NCI-H510A treated with DMSO at 0.1 percent for 48 hours (cell line): ENCODE measurements at places on chromosomes 2 and 18.
A peak's percentile ranks its signal among the peaks of the same experiment; 100 is the strongest.

- no peak for DNase-seq
Observed at GRCh38 chr2:27263287-27264252, 723 bp upstream of the SLC30A3 start.

DNA sequence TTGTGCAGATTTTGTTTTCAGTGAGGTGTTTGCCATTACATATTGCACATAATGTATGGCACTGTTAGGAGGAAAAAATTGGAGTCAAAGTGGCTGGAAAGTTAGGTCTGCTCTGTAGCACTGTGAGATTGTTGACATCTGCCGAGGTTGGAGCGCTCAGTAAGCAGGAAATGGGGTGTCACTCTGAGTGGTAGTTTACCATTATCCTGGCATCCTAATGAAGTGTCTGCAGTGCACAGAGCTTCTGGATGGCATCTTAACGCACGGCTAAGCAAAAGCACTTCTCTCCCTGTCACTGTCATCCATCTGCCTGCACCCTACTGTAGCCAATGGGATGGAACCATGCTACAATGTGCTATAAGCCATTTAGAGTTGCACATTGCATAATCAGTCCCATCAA is 561.9 kb downstream of the ARHGAP15 start:
- DNase-seq, result peak; percentile 44

DNA sequence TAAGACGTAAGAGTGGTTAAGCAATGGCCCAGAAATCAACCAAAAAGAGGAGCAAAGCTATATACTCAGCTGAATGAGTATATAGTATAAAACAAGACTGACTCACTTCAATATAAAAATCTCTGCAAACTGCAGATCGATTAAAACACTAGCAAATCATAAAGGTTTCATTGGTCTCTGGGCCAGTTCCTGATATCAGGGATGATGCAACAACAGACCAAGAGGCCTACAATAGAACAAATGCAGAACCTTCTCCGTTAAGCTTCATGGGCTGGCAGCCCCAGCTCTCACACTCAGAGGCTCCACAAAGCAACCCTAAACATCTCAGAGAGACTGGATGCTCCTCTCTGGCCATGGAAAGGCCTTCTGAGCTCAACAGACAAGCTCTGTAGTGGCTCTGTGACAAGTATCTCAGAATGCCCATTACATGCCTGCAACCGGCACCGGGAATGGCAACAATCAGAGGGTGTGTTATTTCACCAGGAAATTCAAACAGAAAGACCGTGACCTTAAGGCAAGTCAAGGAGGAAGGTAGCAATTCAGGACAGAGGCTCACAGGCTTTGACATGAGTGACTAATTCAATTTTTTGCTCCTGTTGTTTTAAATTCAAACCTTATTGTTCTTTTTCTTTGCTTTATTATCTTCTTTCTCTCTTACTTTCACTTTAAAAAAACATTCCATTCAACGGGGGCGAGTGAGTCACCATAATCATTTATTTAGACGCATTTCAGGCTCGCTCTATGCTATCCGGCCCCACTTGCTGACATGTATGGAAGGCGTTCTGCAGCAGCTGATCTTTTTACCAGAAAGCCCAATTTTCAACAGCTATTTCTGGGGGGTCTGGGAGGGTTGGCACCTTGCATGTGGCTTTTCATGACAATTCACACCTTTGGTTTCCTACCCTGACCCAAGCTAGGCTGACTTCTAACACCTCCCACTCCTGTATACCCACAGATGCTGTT is 15.1 kb downstream of the CYRIA start:
- DNase-seq, result no peak

DNA sequence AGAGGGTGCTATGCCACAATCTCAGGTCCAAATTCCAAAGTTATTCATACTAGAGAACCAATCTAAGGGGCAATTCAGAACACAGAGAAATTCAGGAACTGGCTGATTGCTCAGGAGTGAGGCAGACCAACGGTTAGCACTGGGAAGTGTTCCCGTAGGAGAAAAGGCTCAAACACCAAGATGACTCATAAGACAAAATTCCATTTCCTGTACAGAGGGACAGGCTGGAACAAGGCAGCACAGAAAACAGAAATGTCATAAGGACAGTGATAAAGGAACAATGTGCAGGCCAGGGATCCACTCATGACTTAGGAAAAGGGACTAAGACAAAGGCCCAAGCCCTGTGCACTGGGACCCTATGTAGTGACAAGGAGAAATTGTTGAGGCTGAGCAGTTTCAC is 54.2 kb downstream of the PDE1A start:
- no peak for DNase-seq

- no peak for DNase-seq
Observed at GRCh38 chr2:186913870-186914269, 64.9 kb upstream of the ZSWIM2 start.

GRCh38 chr18:34345738-34346137 is 121.0 kb upstream of the NOL4 start:
- no peak for DNase-seq

GRCh38 chr2:236867441-236868260 is 218.0 kb upstream of the COPS8 start:
- DNase-seq, result no peak

DNA sequence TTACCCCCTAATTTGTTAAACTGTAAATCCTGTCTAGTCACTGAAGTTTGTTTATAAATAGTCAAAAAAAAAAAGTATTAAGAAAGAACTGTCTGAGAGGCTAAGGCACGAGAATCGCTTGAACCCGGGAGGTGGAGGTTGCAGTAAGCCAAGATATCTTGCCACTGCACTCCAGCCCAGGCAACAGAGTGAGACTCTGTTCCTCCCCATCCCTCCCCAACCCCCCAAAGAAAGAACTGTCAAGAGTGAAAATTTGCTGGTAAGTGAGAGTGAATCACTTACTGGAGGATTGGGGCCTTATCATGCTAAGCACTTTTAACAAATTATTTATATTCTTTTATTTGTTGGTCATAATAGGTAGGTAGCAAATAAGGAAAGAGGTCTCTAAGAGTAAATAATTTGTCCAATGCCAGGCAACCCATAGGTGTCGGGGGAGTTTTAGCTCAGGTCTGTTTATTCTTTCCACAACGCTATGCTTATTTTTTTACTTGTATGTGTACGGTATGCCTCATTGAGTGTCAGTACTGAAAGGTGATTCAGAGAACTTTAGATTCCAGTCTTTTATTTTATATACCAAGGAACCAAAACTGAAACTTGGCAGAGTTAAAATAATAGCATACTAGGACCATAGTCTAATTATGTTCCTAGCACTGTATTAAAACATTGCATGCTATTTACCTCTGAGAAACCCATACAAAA is 2.5 kb downstream of the TAF4B start:
- DNase-seq, result no peak

DNA sequence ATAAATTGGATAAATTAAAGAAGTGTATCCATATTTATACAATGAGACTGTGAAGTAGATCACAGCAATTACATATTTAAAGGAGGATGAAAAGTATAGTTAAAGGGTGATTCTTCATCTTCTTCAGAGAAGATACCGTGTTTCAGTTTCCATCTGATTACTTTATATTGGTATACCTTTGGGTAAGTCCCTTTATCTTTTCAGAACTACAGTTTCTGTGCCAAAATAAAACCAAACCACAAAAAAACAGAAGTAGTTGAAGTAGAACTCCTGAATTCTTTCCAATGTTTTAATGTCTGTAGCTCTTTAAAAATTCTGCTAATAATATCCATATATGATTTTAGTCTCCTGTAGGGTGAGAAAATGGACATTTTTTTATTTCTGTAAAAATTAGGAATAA is 231.2 kb upstream of the LINC00305 start:
- DNase-seq, result no peak

- no peak for DNase-seq
Observed at GRCh38 chr2:101474731-101475384, at the start of gene RFX8. Gene RFX8, minus strand, starts transcription at chr2:101475112. Its CDS starts 8,264 bp downstream, at chr2:101466848.

GRCh38 chr2:40716879-40717278 is 265.0 kb upstream of the SLC8A1 start:
- DNase-seq, result no peak

DNA sequence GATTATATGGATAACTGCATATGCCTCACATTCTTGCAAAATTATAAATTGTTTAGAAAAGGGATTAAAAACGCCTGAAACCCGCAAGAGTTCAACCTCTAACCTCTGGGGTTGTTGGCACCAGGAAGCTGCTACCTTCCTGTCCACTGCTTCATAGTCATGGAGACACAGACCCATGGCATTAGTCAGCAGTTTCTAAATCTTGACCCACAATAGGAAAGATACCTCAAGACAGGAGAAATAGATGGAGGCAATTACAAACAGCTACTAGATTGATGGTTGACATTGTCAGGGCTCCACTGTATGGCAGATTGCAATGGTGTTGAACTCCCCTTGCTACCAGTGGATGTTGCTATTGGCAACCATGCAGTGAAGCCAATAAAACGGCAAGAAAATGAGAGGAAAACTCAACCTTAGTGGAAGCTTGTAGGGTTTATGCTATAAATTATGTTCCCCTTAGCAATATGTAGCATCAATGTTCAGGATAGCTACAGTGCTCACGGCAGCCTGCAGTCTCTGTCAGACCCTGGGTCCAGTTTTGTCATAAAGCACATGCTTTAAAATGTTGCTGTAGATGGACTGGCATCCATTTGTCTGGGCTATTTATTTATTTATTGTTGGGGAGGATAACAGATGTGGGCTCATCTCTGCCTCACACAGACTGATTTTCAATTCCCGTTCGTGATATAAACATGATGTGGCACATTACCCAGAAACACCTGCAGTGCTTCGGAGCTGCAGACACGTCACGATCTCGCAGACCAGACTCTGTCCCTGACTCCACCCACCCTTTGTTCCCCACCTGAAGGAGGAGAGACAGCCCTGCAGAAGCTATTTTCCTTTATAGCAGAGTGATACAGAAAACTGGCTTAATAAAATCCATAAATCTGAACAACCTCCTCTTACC is 233.4 kb downstream of the AGPS start:
- no peak for DNase-seq

GRCh38 chr2:55772109-55772980 is 78.7 kb upstream of the PNPT1 start:
- no peak for DNase-seq

- no peak for DNase-seq
Observed at GRCh38 chr2:63432373-63432772, 155.9 kb downstream of the WDPCP start.

DNA sequence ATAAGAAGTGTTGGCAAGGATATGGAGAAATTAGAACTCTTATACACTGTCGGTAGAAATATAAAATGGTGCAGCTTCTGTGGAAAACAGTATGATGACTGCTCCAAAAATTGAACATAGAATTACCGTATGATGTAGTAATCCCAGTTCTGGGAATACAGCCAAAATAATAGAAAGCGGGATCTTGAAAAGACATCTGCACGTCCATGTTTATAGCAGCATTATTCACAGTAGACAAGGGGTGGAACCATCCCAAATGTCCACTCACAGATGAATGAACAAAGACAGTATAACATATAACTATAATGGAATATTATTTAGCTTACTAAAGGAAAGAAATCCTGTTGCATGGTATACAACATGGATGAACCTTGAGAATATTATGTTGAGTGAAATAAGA is 257.7 kb downstream of the TDRD15 start:
- no peak for DNase-seq

GRCh38 chr2:173970516-173970924 is 5.3 kb upstream of the SP3 start:
- DNase-seq, result no peak

- DNase-seq, result no peak
Observed at GRCh38 chr2:65532937-65533336, 100.5 kb upstream of the SPRED2 start.

GRCh38 chr18:49849331-49850217 is 36.2 kb upstream of the ACAA2 start:
- DNase-seq, result peak; percentile 69
